ENCODE measurements at places on chromosomes 6 and 20.

- DNase-seq, result no peak
These were observed 71.8 kb upstream of the FOXP4 start for GRCh38 chr6:41474213-41474933.

- DNase-seq, result no peak
These were observed 27.0 kb upstream of the TFB1M start for GRCh38 chr6:155341130-155341828.

DNA sequence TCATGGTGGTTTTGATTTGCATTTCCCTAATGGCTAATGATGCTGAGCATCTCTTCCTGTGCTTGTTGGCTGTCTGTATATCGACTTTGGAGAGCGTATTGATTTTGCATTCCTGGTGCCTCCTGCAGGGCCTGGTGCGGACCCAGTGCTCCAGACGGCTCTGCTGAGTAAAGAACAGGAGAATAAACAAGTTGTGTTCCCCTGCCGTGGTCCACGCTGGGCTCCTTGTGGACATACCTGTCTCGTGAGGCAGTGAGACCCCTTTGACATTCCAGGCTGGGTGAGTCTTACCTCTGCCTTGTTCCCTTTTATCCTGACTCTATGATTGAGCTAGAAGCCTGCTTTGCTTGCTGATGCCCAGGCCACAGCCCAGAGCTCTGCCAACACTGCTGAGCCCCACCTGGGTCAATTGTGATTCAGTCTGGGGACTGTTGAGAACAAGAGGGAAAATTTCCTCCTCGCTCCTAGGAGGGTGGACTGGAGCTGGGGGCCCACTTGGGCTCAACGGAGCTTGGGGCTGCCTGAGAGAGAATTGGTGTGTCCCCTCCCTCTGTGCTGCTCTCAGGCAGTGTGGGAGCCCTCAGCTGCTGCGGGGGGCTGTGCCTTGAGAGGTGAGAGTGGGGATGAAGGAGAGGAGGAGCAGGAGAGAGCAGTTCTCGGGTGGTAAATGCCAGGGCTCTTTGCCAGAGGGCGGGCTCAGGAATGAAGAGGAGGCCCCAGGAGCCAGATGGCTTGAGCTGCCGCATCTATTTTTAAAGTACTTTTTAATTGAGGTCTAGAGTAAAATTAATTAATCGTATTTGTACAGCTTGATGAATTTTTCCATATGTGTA lies 43.7 kb upstream of the PMEPA1 start:
- DNase-seq, result no peak

GRCh38 chr20:24546232-24546892 lies 76.9 kb downstream of the SYNDIG1 start:
- no peak for DNase-seq

DNA sequence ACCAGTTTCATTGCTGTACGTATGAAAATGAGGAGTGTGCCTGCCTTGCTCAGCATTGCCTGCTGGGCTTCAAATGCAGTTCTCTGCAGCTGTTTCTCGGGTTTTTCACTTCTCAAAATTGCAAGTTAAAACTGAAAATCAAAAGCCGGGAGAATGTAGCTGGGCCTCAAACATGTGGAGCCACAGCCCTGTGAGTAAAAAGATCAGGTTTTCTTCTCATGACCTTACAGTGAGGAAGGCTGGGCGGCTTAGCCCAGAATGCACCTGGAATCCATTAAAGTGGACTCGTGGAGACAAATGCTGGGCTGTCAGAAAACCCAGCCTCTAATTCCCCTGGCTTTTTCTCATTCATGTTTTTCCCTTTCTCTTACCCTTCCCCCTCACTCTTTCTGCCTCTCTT lies 34.4 kb downstream of the DSE start:
- peak; percentile 89 for DNase-seq

- no peak for DNase-seq
These were observed 37.1 kb downstream of the PIGU start for GRCh38 chr20:34639755-34640222.

DNA sequence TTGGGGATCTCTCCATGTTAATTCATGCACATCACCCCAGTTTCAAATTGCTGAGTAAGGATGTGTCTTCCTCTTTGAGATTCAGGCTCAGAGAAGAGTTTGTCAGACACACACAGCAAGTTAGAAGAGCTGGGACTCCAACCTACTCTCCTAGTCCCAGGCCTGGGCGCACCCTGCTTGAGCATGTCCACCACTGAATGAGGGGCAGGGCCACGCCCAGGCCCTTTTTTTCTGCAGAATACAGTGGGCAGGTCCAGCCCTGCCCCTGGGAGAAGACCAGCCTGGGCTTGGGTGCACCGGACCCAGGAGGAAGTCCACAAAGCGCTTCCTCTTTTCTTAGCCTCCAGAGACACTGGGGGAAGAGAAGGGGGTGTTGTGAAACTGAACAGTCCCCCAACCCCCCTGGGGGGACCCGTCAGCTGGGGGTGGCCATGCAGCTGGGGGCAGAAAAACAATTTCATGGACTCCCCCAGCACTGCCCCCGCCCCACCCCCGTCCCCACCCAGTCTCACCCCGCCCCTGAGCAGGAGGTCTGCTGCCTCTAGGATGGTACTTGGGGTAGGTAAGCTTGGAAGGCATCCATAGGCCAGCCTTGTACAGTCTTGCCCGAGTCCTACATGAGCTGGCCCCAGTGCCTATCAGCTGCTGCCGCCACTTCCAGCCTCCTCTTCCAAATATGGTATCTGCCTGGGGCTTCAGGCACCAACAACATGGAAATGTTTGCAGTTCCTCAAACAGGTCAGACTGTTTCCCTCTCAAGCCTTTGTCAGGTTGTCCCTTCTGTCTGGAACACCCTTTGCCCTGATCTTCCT lies 11.7 kb upstream of the HCK start:
- DNase-seq, result peak; percentile 90

- no peak for DNase-seq
These were observed 431.0 kb upstream of the IRAK1BP1 start for GRCh38 chr6:78436335-78436734.

DNA sequence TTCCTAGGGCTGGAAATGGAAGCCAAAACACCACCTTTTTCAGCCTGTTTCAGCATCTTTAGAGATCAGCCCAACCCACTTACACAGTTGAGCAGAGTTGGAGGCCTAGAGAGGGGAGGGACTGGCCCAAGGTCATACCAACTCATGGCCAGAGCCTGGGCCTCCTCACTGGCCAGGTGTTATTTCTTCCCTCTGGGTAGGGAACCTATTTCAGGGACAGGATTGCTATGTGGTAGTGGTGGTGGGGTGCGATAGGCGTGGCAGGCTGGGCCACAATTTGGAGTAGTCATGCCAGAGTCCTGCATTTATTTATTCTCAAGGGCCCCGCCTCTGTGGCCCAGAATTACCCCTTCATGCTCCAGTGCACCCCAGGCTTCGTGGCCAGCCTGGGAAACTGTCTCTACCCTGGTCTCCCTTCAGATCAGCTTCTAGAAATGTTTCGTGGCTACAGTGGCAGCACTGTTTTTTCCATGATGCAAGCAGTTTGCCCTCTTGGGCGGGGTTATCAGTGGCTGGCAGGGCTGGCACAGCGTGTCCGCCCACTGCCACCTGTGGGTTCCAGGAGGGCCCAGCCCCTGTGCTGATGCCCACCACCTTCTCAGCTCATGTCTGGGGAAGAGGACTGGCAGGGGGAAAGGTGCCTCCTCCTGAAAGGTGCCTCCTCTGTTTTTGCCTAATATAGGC lies 6.2 kb downstream of the VEGFA start:
- DNase-seq, result no peak

Measured in OCI-LY7 (cell line).